ENCODE measurements at places on chromosomes 2 and 18.

- no peak for DNase-seq
These were observed 1.2 kb downstream of the KIF5C start for GRCh38 chr2:148876202-148876594.

GRCh38 chr18:79876497-79876896 lies 75.0 kb downstream of the SLC66A2 start:
- DNase-seq: peak; percentile 45

DNA sequence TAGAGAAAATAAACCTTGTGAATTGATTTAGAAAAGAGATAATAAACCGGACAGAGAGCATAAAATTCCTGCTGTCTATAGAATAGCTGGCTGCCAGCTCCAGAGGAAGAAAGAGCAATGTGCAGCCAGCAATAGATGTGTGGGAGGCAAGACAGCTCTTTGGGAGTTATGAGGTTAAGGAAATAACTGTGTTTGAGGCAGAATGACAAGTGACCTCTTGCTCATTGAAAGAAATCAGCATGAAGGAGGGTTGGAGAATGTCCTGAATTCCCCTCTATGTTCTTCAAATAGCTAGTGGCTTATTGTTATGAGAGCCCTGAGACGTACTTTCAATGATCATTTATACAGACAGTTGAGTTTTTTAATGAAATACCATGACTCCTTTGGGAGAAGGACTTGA lies 1009.9 kb upstream of the NXPH2 start:
- DNase-seq: no peak

- no peak for DNase-seq
These were observed 220.3 kb downstream of the KLHL29 start for GRCh38 chr2:23605236-23605635.

DNA sequence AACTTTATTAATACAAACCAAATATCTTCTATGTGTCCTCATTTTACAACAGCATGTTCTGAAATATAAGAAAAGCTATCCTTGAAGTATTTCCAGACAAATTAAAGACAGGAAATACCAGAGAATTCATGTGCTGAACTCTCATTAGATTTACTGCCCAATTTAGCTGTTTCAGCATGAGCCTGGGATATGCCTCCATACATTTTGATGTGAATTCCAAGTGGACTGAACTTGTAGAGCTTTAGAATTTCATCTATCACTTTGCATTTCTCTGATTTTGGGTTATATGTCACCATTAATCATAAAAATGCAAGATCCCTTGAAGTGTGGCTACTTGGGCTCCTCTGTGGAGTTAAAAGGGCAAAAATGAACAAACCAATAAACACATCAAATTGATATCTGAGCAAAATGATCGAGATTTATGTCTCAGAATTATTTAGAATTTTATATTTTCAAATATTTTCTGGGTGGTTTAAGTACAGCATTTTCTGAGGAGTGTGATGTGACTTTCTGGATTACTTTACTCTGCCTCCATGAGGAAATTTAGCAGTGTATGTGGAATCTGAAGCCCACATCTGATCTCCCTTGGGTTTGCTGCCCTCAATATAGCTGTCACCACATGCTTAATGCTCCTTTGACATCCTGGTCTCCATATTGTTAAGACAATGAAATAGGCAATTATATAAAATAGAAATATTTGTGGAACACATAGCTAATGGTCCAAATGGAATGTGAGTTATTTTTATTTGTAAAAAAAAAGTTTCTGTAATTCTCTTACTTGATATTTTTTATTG lies 206.6 kb upstream of the RBMS1 start:
- no peak for DNase-seq
